ENCODE measurements at places on chromosomes 11 and 22. TPM values are rescaled to one million over a fixed set of nuclear protein-coding genes. Genes with fewer than 3 reads are reported as not detected.

Gene C1QTNF4
- total RNA-seq: 0.06 TPM

Gene C11orf97
- total RNA-seq: not detected

Gene DBX1
- not detected for total RNA-seq

Gene SOX10
- not detected for total RNA-seq

Gene NDUFA6
- total RNA-seq: 75.9 TPM

Gene PRAME
- total RNA-seq: 0.06 TPM

Gene UBQLNL
- total RNA-seq: 0.13 TPM

Gene BRD1
- 20.5 TPM for total RNA-seq

Gene GUCY1A2
- 0.31 TPM for total RNA-seq

Gene SAA4
- not detected for total RNA-seq

Gene CRYBB2
- not detected for total RNA-seq

Gene CALCA
- total RNA-seq: not detected

Gene PLA2G3
- total RNA-seq: 0.13 TPM

Gene SNX32
- total RNA-seq: 0.37 TPM

Gene GLYATL2
- total RNA-seq: 1.2 TPM

Gene TPH1
- total RNA-seq: 0.12 TPM

Gene THY1
- 24.7 TPM for total RNA-seq

Gene MS4A6A
- total RNA-seq: not detected

Gene CYB5R3
- total RNA-seq: 166 TPM

Measured in aortic smooth muscle cell (primary cell).